Activated naive CD4-positive, alpha-beta T cell treated with anti-CD3 and anti-CD28 coated beads for 36 hours (primary cell): ENCODE measurements at places on chromosomes 3 and 15. TPM values are rescaled to one million over a fixed set of nuclear protein-coding genes. Genes with fewer than 3 reads are reported as not detected.

- DNase-seq, result no peak
Observed at GRCh38 chr15:71547011-71547410, 263.3 kb upstream of the NR2E3 start.

Gene SEMA3F
- total RNA-seq, result not detected

DNA sequence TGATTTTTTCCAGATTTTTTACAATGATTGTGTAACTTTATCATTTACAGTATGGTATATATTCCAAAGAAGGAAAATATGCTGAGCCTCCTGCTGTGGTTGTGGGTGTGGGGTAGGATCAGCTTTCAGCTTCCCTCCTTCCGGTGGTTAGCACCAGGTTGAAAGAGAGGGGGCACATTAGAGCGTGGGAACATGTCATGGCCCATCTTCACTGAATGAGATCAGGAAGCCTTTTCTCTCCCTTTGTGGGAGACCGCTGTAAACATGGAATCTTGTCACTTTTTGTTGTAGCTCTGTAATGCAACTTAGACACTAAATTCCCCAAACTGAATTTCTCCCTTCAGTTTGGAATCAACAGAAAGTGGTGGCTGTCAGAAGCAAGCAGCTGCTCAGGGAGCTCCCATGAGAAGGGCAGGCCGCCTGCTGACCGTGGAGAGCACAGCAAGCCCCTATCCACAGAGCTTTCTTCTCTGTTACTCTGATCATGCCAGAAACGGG is 86.7 kb upstream of the LIMD1 start:
- DNase-seq, result no peak

- no peak for DNase-seq
Observed at GRCh38 chr3:149454746-149455145, 19.8 kb upstream of the TM4SF4 start.

DNA sequence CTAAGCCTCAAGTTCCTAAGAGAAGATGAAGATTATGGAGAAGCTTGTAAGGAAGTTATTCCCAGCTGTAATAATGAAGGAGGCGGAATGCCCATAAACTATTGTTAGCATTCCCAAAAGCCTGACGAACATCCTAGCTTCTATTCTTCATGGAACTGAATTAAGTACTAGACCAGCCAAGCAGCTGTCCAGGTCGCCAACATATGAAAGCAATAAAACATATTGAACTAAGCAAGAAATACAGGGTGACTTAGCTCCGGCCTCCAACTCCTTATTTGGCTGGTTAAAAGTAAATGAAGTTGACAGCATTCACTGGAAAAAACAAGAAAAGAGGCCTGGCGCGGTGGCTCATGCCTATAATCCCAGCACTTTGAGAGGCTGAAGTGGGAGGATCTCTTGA is 174.0 kb upstream of the TPM1 start:
- DNase-seq, result no peak

DNA sequence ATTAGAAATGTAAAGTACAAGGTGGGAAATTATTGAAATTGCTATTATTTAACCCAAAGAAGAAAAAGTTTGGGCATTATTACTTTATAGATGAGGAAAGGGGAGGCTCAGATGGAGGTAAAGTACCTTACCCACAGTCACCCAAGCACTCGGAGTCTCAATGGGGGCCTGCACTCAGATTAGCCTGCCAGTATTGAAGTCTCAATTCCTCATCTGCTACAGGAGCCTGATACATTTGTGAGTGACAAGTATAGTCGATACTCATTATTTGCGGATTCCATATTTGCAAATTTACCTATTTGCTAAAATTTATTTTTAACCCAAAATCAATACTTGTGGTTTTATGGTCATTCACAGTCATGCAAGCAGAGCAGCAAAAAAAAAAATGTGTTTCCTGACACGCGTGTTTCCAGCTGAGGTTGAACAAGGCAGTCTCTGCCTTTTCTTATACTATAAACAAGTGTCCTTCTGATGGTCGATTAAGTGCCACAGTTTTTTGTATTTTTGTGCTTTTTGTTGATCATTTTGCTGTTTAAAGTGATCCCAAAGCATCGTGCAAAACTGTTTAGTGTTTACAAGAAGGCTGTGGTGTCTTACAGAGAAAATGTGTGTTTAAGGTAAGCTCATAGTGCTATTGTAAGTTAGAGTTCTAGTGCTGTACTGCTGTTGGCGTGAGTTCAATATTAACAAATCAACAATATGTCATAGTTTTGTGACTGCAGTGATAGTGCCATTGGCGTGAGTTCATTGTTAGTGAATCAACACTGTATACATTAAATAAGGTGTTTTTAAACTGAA is 48.0 kb downstream of the ARHGEF26 start:
- no peak for DNase-seq

DNA sequence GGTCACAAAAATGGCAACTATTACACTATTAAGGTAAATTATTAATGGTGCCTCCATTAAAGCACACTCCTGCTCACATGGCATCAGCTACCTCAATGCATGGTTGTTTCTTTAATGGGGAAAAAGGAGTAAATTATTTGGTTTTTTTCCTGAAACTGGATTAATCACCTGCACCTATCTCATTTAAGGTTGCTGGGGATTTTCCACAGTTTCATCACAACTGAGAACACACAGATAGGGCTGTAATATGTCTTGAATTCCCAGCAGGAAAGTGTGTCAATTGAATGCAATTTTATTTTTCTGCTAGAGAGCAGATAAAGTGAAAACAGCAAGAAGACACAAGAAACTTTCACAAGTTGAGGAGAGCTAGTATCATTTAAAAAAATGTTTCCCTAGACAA is 36.4 kb downstream of the RFTN1 start:
- no peak for DNase-seq

Gene FAH
- 55.8 TPM for total RNA-seq

Gene CGNL1
- not detected for total RNA-seq
